ENCODE measurements at places on chromosomes 5 and 9. TPM values are rescaled to one million over a fixed set of nuclear protein-coding genes. Genes with fewer than 3 reads are reported as not detected.

The PCDHGA4 gene
- total RNA-seq, result 8.2 TPM

The NR3C1 gene
- 79.7 TPM for total RNA-seq

The ALDH1A1 gene
- 74.5 TPM for total RNA-seq

The MARCOL gene
- not detected for total RNA-seq

The PCDHGA9 gene
- 10.9 TPM for total RNA-seq

The RNF38 gene
- total RNA-seq, result 23.0 TPM

The LAMC3 gene
- 24.1 TPM for total RNA-seq

The SPACA9 gene
- total RNA-seq, result 3.4 TPM

The HTR1A gene
- 3.2 TPM for total RNA-seq

The RAD50 gene
- 27.7 TPM for total RNA-seq

The PSD2 gene
- 7.5 TPM for total RNA-seq

The SVEP1 gene
- total RNA-seq, result 7.5 TPM

The PIK3R1 gene
- total RNA-seq, result 123 TPM

The HAVCR1 gene
- 0.11 TPM for total RNA-seq

The IL4 gene
- not detected for total RNA-seq

The CYFIP2 gene
- total RNA-seq, result 48.1 TPM

Data from spinal cord (tissue), 10 donors.